ENCODE measurements at places on chromosomes 3 and 15.
A peak's percentile ranks its signal among the peaks of the same experiment; 100 is the strongest.

- DNase-seq, result no peak
Measured at GRCh38 chr3:54299169-54299935, 177.0 kb downstream of the CACNA2D3 start.

DNA sequence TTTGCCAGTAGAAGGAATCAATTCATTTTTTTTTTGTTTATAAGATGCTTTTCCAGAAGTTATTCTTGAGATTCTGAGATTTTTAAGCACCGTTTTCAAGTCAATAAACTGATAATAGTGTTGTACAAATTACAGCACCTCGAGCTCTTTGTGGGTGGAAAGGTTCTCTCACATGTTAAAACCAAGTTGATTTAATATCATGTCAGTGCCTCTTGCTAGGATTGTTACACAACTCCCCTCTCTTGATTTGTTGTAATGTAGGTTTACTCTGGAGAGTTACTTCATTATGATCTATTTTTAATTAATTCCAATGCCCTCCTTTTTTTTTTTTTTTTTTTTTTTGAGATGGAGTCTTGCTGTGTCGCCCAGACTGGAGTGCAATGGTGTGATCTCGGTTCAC lies 25.8 kb upstream of the UBXN7 start:
- DNase-seq, result no peak

- DNase-seq, result no peak
Measured at GRCh38 chr3:129975705-129976048, 1.2 kb downstream of the TRH start.

DNA sequence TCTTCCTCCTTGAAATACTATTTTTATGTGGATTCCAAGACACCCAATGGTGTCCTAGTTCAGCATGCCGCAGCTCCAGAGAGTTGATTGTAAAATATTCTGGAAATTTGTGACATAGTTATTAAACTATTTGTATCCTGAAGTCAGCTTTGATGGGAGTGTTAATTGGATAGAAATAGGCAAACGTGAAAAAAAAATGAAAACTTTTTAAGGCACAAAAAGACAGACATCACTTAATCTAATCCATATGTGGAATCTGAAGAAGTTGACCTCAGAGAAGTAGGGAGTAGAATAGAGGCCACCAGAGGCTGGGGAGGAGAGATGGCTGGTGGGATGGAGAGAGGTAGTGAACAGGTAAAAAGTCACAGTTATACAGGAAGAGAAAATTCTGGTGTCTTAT lies 704.2 kb downstream of the ROBO1 start:
- DNase-seq, result no peak

DNA sequence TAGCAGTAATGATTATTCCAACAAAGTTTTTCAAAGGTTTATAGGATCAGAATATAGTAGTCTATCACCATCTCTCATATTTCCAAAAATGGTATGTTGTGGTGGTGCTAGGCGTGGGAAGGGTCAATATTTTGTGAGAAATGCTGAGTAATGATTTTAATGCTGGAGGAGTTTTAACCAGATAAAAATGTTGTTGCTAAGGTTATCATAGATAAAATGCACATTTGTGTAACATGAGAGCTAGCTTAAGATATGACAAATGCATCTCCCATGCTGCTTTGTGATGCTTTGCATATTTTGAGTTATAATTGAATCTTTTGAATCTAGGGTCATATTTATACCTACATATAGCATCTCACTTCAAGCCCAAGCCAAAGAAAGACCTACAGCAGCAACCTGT lies 103.9 kb upstream of the ROBO1 start:
- DNase-seq, result no peak

- no peak for DNase-seq
Measured at GRCh38 chr15:69612112-69612511, 159.5 kb downstream of the RPLP1 start.

DNA sequence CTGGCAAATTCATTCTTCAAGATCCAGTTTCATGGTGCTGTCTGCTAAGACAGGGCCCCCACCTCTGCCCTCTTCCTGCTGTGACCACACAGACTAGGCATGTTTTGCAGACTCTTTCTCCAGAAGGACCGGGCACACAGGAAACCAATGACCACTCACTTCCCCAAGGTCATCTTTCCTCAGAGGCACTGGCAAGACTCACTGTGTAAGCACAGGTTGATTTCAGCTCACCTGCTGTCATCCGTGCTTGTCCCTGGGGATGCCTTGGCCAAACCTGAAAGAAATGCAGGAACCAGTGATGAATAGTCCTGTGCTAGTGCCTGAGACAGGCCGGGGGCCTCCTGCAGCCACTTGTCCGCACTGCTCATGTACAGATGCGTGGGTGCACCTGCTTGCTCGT lies 33.5 kb downstream of the ALS2CL start:
- no peak for DNase-seq

DNA sequence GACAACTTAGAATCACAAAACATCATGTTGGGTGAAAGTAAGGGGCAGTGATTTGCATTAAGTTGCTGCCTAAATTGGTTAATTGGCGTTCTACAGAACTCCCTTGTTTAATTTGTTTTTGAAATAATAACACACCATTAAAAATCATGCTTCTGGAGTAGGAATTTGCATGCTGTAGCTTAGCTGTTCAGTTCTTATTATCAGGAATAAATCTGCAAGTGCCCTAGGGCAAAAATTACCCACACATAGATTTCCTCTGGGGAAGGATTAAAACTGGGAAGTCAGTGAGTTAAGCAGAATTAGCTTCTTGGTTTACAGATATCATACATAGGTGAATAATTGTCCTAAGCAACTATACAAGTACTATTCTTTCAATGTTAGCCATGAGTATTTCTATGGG lies 381.6 kb upstream of the NAALADL2 start:
- DNase-seq, result no peak

DNA sequence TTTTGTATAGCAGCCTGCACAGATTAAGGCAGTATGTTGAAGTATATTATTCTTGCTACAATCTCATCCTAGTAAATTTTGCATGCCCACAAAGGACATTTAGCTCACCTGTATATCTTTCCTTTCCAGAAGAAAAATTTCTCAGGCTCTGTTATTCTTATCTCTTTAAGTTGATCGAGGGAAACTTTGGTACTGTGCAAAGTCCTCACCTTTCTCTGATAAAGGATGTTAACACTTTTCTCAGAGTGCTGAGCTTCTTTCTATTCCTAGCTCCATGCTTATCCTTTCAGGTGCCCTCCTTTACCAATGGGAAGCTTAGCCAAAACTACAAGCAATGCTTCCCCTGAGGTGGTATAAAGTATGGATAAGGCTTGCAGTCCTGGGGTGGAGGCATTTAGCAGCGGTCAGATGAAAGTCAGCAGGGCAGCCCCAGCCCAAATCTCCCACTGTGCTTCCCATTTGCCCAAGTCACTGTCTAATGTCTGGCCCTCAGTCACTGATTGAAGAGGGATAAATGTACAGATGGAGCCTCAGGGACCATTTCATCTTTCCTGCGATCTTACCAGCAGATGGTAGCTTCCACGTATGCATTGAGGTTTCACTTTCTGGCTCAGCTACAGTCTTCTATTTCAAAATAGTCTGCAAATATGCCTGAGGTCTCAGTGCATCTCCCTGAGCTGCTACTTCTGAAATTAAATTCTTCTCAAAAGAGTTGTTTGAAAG lies 127.8 kb upstream of the P2RY1 start:
- DNase-seq, result no peak

GRCh38 chr15:98412852-98413251 lies 235.5 kb upstream of the IGF1R start:
- no peak for DNase-seq

DNA sequence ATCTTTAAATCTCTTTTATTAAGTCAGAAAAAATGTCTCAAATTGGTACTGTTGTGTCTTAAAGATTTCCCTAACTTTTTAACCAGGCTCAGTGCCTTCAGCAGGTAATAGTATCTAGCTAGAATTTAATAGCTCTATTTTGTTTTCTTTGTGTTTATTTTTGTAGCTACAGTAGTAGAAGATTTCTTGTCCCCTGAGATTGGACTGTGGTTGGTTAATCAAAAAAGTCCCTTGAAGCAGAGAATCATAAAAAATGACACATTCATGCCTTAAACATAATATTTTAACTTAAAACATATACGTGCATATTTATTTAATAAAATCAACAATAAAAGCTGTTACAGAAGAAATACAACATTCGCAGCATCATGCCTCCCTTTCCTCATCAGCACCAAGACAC lies 102.8 kb downstream of the EEFSEC start:
- no peak for DNase-seq

GRCh38 chr3:131431754-131432153 lies 50.2 kb downstream of the NUDT16 start:
- no peak for DNase-seq

DNA sequence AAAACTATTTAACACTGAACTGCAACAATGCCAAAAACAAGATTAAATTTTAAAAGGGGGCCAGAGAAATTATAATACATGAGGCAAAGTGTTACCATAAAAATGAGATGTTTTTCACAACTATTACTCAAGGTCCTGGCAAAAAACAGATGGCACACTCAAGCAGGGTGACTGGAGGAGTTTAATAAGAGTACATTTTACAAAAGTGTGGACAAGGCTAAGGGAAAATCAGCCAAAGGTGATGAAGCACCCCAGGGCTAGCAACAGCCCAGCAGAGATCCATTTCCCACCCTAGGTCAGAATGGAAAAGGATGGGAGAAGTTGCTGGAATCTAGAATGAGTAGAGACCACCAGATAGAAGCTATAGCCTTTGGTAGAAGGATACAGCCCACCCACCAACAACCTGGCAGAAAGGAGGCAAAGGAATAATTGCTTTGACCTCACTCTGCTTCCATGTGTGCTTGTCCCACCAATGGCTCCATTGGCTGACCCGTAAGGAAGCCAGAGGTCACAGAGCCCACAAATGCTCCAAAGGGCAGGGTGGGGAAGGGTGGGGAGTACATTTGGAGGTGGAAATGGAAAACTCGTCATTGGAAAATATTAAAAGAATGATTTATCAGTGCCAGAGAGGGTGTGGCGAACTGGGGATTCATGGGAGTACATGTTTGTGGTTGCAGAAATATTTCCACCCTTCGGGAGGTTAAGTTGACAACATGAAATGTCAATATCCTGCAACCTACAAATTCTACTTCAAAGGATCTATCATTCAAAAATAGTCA lies 161.0 kb upstream of the UBE2E2 start:
- no peak for DNase-seq

- no peak for DNase-seq
Measured at GRCh38 chr3:4730719-4731118, 237.6 kb downstream of the ITPR1 start.

- no peak for DNase-seq
Measured at GRCh38 chr15:51327081-51327480, 11.3 kb downstream of the CYP19A1 start.

GRCh38 chr3:144109944-144110343 lies 138.3 kb downstream of the DIPK2A start:
- DNase-seq, result no peak

GRCh38 chr3:151501171-151501922 lies 40.5 kb upstream of the IGSF10 start:
- no peak for DNase-seq

DNA sequence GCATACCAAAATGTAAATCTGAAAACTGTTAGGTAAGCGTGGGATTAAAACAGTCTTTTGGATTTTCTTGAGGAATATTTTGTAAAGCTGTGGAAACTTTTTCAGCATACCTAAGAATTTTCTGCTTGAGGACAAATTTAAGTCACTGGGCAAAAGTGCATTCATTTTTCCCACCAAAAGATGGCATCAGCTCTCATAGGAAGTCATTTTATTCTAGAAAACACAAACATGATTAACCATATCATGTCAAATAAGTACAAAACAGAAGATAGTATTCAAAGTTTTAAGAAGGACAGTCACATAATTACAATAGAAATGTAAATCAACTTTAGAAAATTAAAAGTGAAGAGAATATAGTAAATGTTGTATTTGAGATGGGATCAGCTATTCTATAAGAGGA lies 63.5 kb downstream of the SLC49A4 start:
- DNase-seq, result no peak

GRCh38 chr3:184481984-184482671 lies 79.5 kb upstream of the EPHB3 start:
- DNase-seq, result no peak

- no peak for DNase-seq
Measured at GRCh38 chr15:70423267-70423666, 325.6 kb upstream of the TLE3 start.

DNA sequence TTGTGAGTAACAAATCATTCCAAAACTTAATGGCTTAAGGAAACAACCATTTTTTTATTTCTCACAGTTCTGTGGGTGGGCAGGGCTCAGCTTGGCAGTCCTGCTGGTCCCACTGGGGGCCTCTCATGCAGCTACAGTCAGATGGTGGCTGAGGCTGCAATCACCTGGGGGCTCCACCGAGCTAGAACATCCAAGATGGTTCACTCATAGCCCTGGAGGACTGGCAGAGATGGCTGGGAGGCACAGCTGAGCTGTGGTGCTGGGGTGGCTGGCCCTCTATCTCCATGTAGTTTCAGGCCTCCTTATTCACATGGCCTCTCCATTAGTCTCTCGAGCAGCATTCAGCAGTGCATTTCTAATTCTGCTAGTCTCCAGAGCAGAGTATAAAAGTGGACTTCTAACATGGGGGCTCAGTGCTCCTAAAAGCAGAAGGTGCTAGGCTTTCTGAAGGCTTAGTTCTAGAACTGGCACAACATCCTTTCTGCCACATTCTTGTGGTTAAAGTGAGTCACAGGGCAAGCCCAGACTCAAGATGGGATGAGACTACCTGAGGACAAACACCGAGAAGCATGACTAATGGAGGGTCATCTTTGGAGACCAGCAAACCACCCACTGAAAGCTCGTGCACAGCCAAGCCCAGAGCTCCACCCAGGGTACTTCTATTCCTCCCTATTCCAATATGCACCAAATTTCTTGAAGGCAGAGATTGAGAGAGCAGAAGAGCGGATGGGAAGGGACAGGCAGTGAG lies 6.3 kb downstream of the CAV3 start:
- DNase-seq, result no peak

- DNase-seq, result no peak
Measured at GRCh38 chr3:37945156-37945806, 45.3 kb upstream of the VILL start.

DNA sequence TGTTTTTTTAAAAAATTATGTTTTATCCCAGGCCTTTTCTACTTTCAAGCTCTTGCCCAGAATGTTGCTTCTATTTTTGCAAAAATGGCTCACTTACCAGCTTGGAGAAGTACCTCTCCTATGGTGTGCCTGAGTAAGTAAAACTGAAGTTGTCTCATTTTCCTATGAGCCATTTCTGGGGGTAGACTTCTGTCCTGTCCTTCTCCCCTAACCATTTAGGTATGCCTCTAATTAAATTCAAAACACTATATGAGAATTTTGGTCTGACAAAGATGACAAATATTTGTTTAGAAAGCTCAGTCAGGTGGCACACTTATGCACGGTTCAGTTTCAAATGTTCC lies 282.5 kb upstream of the ICE2 start:
- DNase-seq, result no peak

- DNase-seq, result no peak
Measured at GRCh38 chr3:154496978-154497377, 67.0 kb upstream of the GPR149 start.

GRCh38 chr3:111971533-111972130 lies 7.2 kb upstream of the ABHD10 start:
- DNase-seq, result peak; percentile 68

- DNase-seq, result no peak
Measured at GRCh38 chr3:81612768-81613167, 148.7 kb downstream of the GBE1 start.

Measured in SHP77 treated with DMSO at 0.1 percent for 48 hours (cell line).